Mesothelial cell of epicardium (in vitro differentiated cells): ENCODE measurements at places on chromosomes 3 and 15.

GRCh38 chr3:13379201-13379830 lies 40.8 kb downstream of the NUP210 start:
- no peak for DNase-seq

GRCh38 chr15:51750792-51751696 lies at the start of gene TMOD2:
TSS of gene TMOD2 (plus strand) at chr15:51751597. CDS start at chr15:51766442, 14,845 bp downstream.
- DNase-seq: peak; percentile 32

GRCh38 chr3:43612419-43612818 lies 9.4 kb downstream of the ANO10 start:
- no peak for DNase-seq

DNA sequence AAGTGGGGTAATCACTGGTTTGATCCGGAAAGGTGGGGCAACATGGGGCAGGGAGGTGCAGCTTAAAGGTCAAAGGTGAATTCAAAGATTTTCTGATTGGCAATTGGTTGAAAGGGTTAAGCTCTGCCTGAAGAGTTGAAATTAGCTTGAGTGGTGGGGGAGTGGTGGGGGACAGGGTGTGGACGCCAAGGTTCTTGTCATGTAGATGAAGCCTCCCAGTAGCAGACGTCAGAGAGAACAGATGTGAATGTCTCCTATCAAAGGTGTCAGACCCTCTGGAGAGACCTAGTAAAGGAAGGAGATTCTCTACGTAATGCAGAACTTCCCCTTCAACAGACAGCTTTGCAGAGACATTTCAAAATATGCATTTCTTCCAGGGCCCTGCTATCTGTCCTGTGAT lies 62.8 kb downstream of the ABCC5 start:
- DNase-seq: no peak

GRCh38 chr3:52848617-52849016 lies 13.8 kb upstream of the MUSTN1 start:
- no peak for DNase-seq

GRCh38 chr15:38671006-38671387 lies 106.4 kb upstream of the RASGRP1 start:
- no peak for DNase-seq

- DNase-seq: no peak
Observed at GRCh38 chr15:84669726-84670125, 11.7 kb upstream of the NMB start.

DNA sequence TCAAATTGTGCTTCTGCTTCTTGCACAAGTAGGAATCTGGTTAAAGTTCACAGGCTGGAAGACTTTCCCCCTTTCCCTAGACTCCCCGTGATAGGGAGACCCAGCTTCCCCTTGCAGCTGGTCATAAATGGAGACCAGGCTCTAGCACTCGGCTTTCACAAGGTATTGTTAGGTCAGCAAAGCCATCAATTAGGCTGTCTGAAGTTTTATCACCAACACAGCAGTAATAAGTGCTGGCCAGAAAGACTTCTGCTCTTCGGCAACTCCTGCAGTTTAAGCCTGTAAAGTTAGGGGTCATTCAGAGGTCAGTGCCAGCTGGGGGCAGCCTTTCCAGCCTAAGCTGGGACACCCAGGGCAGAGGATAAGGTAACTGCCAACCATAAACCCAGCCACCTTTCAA lies 203.4 kb downstream of the MEIS2 start:
- DNase-seq: no peak
